Fibroblast of skin of abdomen (primary cell): ENCODE measurements at places on chromosomes 4 and X.
A peak's percentile ranks its signal among the peaks of the same experiment; 100 is the strongest.

DNA sequence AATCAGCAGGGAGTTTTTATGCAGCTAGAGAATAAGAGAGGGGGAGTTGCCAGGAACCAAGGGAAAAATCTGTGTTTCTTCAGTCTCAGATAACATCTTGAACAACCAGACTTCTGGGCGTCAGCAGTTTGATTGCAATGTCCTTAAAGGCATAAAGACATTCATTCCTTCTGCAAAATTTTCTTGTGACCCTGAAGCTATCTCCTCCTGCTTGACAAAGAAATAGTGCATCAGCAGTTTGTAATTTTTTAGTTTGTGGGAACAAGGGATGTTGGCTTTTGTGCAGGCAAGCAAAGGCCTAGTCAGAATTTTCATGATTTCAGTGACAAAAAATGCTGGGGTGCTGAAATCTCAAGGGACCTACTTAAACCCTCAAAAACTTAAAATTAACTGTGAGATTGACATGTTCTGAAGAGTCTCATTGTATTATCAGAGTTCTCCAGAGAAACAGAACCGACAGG, 125.8 kb upstream of the UNC5C start:
- no peak for DNase-seq

- peak; percentile 28 for DNase-seq
Observed at GRCh38 chr4:140158365-140159030, 4.5 kb upstream of the MAML3 start.

- DNase-seq, result no peak
Observed at GRCh38 chr4:42151568-42152506, 618 bp downstream of the BEND4 start.

DNA sequence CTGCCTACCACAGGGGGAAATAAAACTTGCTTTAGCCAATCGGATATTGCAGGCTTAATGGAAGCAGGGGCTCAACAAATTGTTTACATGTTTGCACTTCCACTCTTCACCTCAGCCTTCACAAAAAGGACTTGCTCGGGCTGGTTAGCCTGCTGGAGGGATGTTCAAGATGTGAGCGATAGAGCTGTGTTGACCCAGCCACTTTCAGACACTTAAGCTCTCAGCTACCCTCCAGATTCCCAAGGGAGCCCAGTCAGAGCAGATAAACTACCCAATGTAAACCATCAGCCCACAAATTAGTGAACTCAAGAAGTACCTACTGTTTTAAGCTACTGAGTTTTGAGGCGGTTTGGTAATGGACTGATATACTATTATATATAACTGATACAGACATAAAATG, 508.4 kb upstream of the FTHL17 start:
- peak; percentile 32 for DNase-seq

DNA sequence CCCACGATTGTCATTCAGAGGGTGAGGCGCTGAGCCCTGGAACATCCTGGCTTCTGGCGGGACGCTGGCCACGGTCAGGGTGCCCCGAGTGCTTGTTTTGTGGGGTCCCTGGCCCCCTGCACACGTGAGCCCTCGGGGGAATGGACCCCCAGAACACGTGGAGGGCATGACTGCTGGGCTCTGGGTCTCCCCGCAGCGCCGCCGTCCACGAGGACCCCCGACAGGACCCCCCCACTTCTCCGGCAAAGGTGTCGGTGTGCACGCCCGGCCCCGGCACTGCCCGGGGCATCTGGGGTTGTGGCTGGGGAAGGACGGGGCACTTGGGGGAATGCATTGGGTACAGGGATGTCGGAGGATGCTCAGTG, 13.9 kb upstream of the GTPBP6 start:
- DNase-seq, result no peak

DNA sequence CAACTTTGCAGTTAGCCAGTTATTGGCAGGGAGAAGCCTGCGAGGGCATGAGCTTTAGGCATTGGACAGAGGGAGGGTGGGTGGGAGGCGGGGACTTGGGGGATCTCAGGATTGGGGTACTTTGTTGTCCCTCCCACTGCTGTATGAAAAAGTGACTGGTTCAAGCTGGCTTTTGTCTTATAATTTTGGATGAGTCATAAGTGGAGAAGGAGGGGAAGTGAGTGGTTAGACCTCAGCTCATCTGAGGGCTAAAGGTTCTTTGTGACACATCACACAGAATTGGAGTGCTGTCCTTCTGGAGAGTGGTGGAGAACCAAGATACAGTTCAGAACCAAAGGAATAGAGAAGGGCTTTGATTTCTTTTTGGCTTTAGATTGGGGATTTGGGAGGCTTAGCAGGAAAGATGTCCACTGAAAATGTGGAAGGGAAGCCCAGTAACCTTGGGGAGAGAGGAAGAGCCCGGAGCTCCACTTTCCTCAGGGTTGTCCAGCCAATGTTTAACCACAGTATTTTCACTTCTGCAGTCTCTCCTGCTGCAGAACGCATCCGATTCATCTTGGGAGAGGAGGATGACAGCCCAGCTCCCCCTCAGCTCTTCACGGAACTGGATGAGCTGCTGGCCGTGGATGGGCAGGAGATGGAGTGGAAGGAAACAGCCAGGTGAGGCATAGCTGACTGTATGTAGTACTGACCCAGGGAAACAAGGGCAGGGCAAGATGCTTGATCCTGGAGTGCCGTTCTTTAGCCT, at the start of gene SLC4A4:
TSS of gene SLC4A4 (plus strand) at position 175 of the 748 bp plus-strand sequence.
- peak; percentile 73 for DNase-seq

DNA sequence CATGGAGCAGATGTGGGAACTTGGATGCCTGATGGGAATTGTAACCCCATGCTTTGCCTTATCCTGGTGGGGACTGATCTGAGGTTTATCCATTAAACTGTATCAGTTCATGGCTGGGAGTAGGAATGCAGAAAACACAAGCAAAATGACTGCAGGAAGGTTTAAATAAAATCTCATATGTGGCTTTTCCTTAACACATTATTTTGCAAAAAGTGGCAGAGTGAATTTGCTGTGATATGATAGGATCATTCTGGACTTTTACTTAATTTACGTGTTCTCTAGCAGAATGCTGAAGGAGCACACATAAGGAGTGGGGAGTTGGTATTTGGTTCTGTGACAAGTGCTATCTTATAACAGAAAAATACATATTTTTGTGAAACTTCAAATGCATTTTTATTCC, 34.8 kb downstream of the REPS2 start:
- DNase-seq, result no peak

GRCh38 chr4:25813448-25814106, 49.2 kb downstream of the SEL1L3 start:
- peak; percentile 82 for DNase-seq

DNA sequence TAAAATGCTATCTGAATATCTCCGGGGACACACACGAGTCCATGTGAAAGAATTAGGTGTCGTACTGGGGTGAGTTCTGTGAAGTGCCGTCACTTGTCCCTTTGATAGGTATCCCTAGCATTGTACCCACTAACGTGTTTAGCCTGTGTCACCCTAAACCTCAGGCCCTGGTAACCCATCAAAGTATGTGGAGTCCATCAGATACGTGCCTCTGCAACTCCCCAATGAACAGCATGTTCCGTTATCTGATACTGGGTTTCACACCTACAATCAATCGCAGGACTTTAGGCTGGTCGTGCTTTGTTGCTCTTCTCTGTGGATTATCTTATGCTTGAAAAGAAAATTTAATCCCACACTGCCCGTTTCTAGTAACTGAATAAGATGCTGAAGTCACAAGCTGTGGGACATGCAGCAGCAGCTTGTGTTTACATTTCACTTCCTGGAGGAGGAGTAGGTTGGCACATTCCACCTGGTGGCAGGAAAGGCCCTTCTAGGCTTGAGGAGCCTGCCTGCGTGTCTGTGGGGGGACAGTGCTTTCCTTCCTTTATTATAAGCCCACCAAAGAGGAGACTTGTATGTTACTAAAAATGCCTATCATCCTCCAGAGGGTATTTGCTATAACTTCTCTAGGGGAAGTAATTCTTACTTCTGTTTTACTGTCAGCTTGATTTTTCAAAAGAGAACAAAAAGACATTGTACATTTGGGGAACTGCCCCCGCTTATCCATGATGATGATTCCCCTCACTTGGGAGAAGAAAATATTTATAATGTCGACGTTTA, 127.2 kb downstream of the FNIP2 start:
- DNase-seq, result no peak

DNA sequence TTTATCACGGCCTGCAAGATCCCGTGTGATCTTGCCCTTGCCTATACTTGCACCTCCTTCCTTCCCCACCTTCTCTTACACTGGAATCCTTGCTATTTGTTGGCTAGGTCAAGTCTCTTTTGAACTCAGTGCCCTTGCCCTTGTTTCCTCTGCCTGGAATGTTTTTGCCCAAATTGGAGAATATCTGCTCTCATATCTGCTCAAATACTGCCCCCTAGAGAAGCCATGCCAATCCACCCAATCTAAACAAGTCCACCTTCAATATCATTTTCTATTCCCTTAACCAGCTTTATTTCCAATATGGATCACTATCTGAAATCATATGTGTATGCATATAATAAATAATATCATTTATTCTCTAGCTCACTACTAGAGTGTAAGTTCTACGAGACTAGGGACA, 1044.2 kb upstream of the FTHL17 start:
- DNase-seq, result no peak

- DNase-seq, result no peak
Observed at GRCh38 chrX:113892401-113892800, 691.5 kb upstream of the HTR2C start.

DNA sequence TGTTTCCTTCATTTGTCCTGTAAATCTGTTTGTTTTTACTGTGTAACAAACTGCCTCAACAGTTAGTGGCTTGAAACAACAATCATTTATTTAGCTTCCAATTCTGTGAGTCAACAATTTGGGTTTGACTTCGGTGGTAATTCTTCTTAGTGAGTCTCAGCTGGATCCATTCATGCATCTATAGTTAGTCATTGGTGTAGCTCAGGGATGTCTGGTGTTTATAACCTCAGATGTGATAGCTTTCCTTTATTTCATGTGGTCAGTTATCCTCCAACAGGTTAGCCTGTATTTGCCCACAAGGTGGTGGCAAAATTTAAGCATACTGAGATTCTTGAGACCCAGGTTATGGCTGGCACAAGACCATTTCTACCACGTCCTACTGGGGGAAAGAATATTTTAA, 1267.2 kb downstream of the RAPGEF2 start:
- no peak for DNase-seq

- no peak for DNase-seq
Observed at GRCh38 chrX:15680401-15680800, 15.8 kb upstream of the CLTRN start.

GRCh38 chrX:40074080-40074958, 23.4 kb downstream of the BCOR start:
- DNase-seq, result no peak

- DNase-seq, result peak; percentile 20
Observed at GRCh38 chr4:55069248-55069647, 56.1 kb downstream of the KDR start.

DNA sequence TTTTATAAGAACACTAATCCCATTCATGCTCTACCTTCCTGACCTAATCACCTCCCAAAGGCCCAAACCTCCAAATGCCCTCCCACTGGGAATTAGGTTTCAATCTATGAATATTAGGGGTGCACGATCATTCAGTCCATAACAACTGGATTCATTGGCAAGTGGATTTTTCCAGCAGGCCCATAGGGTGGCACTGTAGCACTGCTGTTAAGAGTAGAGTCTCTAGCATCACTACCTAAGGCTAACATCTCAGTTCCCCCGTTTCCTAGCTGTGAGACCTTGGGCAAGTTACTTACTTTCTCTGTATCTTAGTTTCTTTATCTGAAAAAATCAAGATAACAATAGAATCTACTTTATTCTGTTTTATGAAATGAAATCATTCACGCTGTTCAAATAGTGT, 315.8 kb downstream of the STIM2 start:
- DNase-seq, result peak; percentile 47

DNA sequence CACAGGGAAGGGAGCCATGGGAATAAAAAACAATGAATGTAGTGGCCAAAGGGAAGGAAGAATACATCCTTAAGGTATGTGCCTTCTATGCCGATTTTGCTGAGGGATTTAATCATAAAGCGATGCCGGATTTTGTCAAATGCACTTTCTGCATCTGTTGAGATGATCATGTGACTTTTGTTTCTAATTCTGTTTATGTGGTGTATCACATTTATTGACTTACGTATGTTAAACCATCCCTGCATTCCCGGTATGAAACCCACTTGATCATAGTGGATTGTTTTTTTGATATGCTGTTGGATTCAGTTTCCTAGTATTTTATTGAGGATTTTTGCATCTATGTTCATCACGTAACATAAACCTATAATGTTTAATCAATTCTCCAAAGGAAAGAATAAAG, 60.0 kb downstream of the SSX7 start:
- DNase-seq, result no peak

DNA sequence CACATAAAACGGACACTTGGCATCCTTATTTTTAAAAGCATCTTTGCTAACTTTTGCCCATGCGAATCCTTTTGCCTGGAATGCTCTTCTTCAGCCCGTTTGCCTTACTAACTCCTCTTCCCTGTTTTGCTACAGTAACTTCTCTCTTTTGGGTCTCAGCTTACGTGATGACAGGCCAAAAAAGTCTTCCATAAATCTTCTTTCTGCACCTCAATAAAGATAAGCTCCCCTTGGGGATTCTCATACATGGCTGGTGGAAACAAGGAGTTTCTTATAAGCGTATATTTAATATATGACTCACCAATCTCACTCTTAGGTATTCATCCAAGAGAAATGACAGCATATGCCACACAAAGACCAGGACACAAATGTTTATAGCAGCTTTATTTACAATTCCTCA, 192.7 kb downstream of the RCHY1 start:
- DNase-seq, result no peak

- no peak for DNase-seq
Observed at GRCh38 chr4:168167714-168168284, 75.5 kb downstream of the ANXA10 start.

- no peak for DNase-seq
Observed at GRCh38 chr4:155249016-155249566, 40.7 kb downstream of the NPY2R start.

DNA sequence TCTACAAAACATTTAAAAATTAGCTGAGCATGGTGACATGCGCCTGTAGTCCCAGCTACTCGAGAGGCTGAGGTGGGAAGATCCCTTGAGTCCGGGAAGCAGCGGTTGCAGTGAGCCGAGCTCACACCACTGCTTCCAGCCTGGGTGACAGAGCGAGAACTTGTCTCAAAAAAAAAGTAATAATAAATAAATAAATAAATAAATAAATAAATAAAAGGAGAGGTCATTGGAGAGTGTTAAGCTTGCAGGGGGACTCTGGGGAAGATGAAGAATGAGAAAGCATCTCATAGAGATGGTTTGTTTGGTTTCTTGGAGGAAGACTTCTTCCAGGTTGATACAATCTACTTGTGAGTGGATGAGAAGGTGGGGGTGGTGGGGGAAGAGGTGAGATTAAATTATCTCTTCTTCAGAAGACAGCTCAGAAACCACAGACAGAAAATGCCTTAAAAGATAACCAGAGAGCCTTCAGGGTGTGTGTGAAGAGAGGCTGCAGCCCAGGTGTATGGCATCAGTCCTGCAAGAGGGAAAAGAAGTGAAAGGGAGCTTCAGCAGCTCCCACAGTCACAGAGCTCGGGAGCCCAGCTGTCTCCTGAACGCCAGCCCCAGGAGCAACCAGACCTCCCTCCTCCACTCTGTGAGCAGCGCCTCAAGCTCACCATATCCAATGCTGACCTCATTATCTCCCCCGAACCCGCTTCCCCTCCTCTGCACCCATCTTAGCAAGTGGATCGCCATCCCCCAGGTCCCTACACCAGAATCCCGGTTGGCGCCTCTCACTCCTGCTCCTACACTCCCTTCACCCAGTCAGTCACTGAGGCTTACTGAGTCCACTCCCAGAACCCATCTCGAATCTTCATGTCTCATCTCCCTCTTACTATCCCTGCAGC, 48.2 kb downstream of the RBM47 start:
- DNase-seq, result no peak

- DNase-seq, result peak; percentile 14
Observed at GRCh38 chr4:1871471-1872021, 353 bp downstream of the NSD2 start.

- DNase-seq, result no peak
Observed at GRCh38 chrX:83511208-83511607, 3.1 kb downstream of the POU3F4 start.
